ENCODE measurements at places on chromosomes 7 and 10.

GRCh38 chr10:74419491-74419951 is 268.5 kb downstream of the ADK start:
- DNase-seq = no peak

GRCh38 chr7:78690174-78690573 is 763.3 kb downstream of the MAGI2 start:
- no peak for DNase-seq

GRCh38 chr7:2247141-2247995 is 5.3 kb downstream of the NUDT1 start:
- peak; percentile 49 for DNase-seq

DNA sequence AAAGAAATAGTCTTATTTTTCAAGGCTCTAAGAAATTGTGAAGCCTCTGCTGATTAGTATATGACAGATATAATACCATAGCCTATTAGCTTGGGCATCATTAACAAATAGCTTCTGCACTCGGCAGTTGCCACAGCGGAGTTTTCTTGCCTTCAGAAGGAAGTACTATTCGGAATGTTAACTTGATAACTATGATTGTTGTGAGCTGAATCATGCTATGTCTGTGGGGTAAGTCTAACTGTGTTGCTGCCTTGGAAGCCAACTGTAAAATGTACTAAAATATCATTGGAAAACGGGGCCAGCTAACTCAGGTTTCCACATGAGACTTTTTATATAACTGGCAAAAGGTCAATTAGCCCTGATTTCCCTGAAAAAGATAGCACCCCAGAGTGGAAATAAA is 93.2 kb downstream of the TWIST1 start:
- no peak for DNase-seq
